ENCODE measurements at places on chromosomes 13 and 19.

DNA sequence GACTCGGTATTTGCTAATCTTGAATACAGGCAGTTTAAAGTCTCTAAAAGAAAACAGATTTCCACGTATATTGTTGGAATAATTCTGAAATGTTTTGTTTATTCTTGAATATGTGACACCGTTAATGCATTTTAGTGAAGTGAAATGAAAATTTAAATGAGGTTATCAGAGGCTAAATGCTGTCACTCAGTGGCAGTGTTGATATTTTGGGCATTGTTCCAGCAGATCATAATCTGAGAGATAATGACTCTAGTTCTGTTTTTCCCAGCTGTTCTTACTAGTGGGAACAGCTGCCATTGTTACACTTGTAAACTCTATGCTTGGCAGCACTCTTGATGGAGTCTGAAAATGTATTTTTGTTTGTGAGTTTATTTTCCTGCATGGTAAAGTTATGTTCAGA, 365.6 kb upstream of the SLC10A2 start:
- peak; percentile 77 for DNase-seq

DNA sequence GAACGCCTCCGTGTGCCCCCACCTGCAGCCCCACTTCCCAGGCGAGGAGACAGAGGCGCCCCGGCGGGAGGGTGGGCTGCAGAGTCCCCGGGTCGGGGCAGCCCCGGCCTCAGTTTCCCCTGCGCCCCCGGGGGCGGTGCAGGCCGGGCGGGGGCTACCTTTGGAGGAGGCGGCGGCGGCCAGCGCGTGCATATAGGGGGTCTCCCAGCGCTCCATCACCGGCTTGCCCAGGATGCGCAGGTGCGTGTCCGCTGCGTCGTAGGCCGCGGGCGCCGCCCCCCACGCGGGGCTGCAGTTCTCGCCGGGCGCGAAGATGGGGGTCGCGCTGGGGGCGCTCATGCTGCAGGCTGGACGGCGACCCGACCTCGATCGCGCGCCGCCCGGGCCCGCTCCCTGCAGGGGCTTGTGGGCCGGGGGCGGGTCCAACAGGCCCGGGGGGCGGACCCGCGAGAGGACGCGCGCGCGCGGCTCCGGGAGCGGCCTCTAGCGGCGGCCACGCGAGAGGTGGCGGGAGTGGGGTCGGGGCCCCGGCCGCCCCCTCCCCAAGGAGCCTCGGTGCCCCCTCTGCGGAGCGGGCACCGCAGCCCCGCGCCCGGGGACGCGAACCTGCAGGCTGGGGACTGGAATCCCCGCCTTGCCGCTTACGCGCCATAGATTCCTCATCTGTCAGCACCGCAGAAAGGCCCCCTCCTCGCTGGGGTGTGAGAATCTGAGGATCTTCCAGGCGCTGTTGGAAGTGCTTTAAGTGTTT, at the start of gene GAMT:
TSS of gene GAMT (minus strand) at position 405 of the 751 bp plus-strand sequence. CDS start at position 339, 66 bp downstream.
- peak; percentile 84 for DNase-seq

DNA sequence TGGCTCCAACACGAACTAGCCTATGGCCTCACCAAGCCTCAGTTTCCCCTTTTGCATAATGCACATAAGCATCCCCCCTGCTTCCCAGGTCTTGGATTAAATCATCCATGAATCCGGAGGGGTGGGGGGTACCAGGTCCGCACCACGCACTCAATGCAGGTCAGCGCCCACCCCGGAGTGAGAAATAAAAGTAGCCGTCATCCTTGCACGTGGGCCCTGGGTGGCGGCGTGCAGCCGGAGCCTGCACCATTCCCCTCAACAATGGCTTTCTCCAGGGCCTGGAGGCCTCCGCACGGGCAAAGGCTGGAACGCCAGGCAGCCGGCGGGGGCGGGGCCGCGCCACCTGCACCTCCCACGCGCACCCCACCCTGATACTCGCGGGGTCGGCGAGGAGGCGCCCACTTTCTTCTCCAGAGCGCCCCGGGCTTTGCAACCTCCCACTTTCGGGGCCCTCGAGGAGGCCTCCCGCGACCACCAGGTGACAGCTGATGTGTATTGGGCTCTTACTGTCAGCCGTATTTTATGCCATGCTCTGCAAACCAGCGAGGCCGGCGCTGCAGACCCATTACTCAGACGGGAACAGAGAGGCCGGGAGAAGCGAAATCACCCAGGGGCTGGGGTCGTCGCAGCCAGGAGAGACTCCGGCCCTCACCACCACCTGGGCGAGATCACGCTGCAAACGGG, 767 bp upstream of the GADD45B start:
- DNase-seq = peak; percentile 45

DNA sequence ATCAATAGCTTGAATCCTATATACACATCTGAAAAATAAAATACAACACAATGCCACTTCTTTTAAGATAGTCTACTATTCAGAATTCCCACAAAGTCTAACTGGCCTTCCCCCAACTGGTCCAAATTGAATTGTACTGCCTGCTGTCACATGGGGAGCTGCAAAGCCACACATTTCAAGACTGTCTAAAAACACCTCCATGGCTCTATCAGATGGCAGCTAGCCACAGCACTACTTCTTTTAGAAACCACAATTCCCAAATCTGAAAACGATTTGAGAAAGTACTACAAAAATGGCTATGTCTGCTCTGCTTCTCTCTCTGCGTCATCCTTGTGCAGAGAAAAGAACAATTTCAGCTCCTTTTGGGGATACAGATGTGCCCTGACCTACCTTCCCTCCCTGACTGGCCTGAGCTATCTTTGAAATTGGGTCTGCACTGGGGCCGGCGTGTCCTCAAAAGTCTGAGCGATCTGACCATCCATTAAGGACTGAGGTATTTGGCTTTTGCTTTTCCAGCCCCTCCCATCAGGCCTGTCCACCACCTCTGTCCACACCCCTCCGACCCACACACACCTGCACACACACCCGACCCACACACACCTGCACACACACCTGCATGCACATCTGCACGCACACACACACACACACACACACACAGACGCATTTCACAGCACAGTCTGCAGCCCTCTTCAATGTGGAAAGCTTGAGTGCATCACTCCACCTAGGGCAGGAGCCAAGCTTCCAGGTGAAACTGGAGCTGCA, 68.6 kb upstream of the IPO5 start:
- DNase-seq = no peak

- DNase-seq = no peak
Observed at GRCh38 chr19:3178973-3179738, 587 bp downstream of the S1PR4 start.

- no peak for DNase-seq
Observed at GRCh38 chr19:2542341-2543069, 66.6 kb downstream of the GADD45B start.

- no peak for DNase-seq
Observed at GRCh38 chr13:49587311-49587847, 2.0 kb upstream of the RCBTB1 start.

DNA sequence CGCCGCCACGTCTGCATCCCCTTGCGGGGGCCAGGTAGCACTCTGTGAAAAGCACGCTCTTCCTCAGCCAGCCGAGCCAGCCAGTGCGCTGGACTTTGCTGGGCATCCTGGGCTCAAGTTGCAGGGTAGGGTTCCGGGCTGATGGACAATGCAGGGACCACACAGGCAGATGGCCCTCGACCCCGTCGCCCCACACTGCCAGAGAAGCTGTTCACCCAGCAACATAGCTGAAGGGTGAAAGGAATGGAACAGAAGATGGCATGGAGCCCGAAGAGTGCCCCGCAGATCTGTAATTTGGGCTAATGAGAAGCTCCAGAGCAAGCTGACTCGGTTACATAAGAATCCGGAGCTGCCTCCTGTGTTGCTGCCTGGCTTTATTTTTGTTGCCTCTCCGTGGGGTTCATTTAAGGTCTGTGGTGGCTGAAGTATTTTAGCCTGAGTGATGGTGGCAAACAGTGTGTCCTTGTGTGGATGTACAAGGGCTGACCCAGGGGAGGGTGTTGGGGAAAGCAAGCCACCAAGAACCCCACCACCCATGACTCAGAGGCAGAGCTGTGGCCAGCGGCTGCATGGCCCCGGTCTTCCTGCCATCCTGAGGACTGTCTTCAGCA, 105.8 kb downstream of the SOX1 start:
- no peak for DNase-seq

DNA sequence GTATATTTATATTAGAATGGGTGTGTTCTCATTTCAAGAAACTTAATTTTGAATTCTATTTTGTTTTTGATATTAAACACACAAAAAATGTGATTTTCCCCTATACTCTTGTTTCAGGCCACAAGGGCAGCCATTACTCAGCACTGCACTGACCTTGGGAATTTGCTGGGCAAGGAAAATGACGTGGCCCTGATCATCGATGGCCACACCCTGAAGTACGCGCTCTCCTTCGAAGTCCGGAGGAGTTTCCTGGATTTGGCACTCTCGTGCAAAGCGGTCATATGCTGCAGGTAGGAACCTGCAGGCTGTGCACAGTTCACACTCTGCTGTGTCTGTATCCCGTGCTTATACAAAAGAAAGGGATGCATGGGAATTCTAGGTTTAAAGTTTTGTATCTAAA, 327.3 kb downstream of the ATP8A2 start:
- no peak for DNase-seq

- no peak for DNase-seq
Observed at GRCh38 chr13:98536729-98537128, 40.2 kb downstream of the STK24 start.

DNA sequence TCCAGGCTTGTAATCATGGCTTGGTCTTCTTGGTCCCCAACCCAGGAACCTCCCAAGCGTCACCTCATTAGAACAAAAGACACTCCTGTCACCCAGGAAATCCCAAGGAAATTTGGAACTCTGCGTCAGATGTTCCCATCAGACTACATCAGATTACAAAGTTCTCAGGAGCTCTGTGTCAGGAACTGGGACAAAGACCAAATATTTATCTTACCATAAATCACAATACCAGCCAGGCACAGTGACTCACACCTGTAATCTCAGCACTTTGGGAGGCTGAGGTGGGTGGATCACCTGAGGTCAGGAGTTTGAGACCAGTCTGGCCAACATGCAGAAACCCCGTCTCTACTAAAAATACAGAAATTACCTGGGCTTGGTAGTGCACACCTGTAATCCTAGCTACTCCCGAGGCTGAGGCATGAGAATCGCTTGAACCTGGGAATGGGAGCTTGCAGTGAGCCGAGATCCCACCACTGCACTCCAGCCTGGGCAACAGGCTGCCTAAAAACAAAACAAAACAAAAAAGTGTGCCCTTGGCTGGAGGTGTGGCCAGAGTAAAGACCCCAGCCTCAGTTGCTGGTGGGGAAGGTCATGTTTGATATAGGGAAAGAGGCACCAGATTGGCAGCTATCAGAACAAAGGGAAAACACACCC, 16.7 kb upstream of the CCDC124 start:
- DNase-seq = peak; percentile 87

DNA sequence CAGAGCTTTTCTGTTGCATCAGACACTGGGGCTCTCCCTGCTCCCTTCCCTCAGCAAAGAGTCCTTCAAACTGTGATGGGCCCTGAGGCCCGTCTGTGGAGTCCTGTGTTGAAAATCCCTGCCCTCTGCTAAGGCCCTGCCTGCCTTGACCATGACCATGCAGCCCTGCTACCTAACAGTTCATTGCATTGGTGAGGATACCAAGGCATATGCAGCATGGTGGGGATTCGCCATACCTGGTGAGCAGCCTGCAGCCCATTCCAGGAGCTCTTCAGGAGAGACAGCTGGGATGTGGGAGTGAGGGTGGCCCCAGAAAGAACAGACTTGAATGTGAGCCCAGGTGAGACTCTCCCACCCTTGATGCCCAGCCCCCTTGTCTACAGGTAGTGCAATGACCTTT, 70.6 kb upstream of the GSX1 start:
- DNase-seq = no peak

DNA sequence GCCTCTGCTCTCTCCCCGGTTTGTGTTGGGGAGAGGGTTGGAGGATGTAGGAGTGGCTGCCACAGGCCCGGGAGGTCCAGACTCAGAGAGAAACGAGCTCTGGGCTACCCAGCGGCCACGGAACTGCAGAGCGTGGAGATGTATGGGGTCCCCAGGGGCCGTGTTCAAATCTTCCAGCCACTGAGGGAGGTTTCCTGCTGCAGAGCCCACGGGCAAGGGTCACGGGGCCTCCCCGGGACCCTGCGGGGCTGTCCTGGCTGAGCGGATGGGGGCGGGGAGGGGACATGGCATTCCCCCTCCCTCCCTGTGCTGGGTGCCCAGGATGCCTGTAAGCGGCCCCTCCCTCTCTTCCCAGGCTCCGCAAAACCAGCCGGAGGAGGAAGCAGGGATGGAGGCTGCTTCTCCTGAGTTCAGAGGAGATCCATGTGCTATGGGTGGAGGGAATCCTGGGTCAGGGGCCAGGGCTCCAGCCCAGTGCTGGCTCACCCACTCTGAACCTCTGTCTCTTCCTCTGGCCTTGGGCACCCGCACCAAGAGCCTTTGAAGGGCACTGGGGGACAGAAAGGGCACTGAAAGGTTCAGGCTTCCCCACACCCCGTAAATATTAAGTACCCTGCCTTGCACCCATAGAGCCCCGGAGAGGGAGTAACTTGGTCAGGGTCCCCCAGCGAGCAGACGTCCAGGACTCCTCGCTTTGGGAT, 22.6 kb downstream of the SMIM24 start:
- DNase-seq = no peak

- peak; percentile 9 for DNase-seq
Observed at GRCh38 chr13:43196750-43197370, 173.5 kb downstream of the DNAJC15 start.

All from NCI-H69 (cell line).